ENCODE measurements at places on chromosomes 16 and 17. TPM values are rescaled to one million over a fixed set of nuclear protein-coding genes. Genes with fewer than 3 reads are reported as not detected.

C17orf75 gene
- polyA plus RNA-seq, result 6.7 TPM

CHST4 gene
- polyA plus RNA-seq, result 0.43 TPM

CFAP97D1 gene
- polyA plus RNA-seq, result not detected

SOST gene
- not detected for polyA plus RNA-seq
